ENCODE measurements at places on chromosomes 6 and 20. TPM values are rescaled to one million over a fixed set of nuclear protein-coding genes. Genes with fewer than 3 reads are reported as not detected.
A peak's percentile ranks its signal among the peaks of the same experiment; 100 is the strongest.

DNA sequence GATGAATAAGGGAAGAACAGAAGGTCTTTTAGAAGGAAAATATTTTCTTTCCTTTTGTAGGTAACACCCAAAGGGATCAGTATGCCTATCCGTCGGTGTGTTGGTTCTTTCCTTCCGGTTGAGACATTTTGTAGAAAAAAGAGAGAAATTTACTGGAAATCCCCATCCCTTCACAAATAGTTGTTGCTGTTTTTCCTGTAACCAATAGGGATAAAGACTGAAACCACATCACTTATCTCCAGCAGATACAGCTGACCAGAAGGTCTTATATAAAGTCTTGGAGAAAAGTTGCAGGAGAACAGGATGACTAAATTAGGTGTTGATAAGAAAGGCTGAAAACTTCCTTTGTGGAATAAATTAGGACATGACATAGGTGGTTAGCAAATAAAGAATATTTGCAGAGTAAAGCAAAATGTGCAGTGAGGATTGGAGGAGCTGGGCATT, 14.8 kb upstream of the HLA-DRB1 start:
- H3K4me1 ChIP-seq, result peaks cover 9% of the 10 kb centered on the region
- DNase-seq, result peak; percentile 82
- no peaks in the 10 kb centered on the region for H3K27me3 ChIP-seq
- H3K36me3 ChIP-seq, result no peaks in the 10 kb centered on the region
- H3K4me3 ChIP-seq, result no peak overlapping the region

DNA sequence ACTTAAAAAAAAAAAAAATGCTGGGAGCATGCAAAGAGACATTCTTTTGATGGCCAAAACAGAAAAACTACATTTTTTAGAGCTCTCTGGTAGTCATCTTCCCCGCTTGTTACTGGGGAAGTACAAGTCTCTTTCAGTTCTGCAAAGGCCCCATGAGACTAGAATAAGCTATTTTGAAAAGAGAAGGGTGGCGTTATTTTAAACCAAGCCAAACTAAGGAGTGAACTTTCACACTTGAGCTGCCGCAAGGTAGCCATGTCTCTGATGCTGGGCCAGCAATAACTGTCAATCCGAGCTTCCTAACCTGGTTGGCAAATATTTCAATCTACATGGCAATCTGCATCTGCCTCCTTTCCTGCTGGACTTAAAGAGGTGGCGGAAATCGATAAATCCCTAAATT, 96.7 kb downstream of the L3MBTL3 start:
- no peaks in the 10 kb centered on the region for H3K27me3 ChIP-seq
- DNase-seq, result peak; percentile 54

- H3K4me1 ChIP-seq, result no peaks in the 10 kb centered on the region
- DNase-seq, result no peak
- H3K27ac ChIP-seq, result no peak overlapping the region
- no peaks in the 10 kb centered on the region for H3K27me3 ChIP-seq
- no peak overlapping the region for H3K4me3 ChIP-seq
- no peaks in the 10 kb centered on the region for H3K36me3 ChIP-seq
Measured at GRCh38 chr6:98056955-98057354, 773.9 kb upstream of the MMS22L start.

DNA sequence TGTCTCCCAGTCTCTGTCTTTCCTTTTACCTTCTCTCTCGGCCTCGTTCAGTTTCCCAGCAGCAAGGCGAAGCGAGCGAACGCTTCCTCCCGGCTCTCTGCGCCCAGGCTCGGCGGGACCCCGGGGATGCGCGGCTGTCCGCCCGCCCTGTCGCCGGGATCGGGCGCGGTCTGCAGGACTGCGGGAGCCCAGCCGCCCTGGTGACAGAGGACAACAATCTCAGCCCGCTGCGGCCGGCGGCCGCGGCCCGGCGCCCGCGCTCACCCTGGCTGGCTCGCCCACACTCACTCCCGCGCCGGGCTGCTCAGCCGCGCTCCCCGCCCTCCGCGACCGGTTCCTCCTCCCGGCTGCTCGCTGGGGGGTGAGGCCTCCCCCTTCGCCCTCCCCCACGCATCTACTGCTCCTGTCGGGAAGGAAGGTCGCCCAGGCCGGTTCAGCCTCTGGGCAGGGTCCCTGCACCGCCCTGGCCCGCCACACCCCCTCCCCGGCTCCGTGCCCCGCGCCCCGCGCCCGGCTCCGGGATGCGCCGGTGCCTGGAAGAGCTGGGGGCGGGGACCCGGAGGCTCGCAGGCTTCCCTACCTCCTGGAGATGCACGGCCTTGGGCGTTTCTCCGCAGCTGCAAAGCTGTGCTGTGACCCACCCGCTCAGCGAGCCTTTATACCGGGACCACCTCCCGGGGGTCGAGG, 410 bp downstream of the SYNE1 start:
- H3K4me1 ChIP-seq, result peaks cover 4% of the 10 kb centered on the region
- H3K36me3 ChIP-seq, result no peaks in the 10 kb centered on the region
- no peak for DNase-seq
- no peak overlapping the region for H3K4me3 ChIP-seq
- H3K27me3 ChIP-seq, result peaks cover 13% of the 10 kb centered on the region
- H3K27ac ChIP-seq, result no peak overlapping the region

- peak overlapping the region; percentile 52 for H3K4me3 ChIP-seq
- no peaks in the 10 kb centered on the region for H3K36me3 ChIP-seq
- no peaks in the 10 kb centered on the region for H3K27me3 ChIP-seq
- peaks cover 16% of the 10 kb centered on the region for H3K4me1 ChIP-seq
- DNase-seq, result peak; percentile 41
Measured at GRCh38 chr6:44176762-44177509, 18.3 kb downstream of the CAPN11 start.

- no peak overlapping the region for H3K27ac ChIP-seq
- H3K4me3 ChIP-seq, result no peak overlapping the region
- H3K4me1 ChIP-seq, result no peaks in the 10 kb centered on the region
- H3K36me3 ChIP-seq, result no peaks in the 10 kb centered on the region
- DNase-seq, result no peak
Measured at GRCh38 chr6:112665114-112665513, 318.0 kb downstream of the RFPL4B start.

DNA sequence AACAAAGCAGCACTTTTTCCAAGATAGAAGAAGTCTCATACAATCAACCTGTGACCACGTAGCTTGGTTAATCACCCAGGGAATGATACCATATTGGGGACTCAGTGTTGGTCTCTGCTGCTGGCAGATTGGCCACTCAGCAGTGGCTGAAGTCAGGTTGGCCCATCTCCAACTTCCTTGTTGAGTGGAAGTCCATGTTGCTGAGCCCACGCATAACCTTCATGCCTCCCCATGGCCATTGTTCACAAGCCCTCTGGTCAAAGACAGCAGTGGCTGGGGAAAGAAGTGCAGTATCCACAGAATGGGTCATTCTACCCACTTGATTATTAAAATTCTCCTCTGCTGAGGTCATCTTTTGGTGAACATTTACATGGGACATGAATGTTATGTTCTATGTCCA, 38.5 kb downstream of the PKIB start:
- H3K27me3 ChIP-seq, result no peaks in the 10 kb centered on the region
- no peak for DNase-seq
- no peaks in the 10 kb centered on the region for H3K4me1 ChIP-seq
- no peak overlapping the region for H3K27ac ChIP-seq

- no peak overlapping the region for H3K27ac ChIP-seq
- peaks cover 16% of the 10 kb centered on the region for H3K36me3 ChIP-seq
Measured at GRCh38 chr6:15473174-15473573, 189.7 kb downstream of the DTNBP1 start.

- H3K36me3 ChIP-seq, result no peaks in the 10 kb centered on the region
- H3K4me1 ChIP-seq, result peaks cover 7% of the 10 kb centered on the region
- no peak overlapping the region for H3K27ac ChIP-seq
- no peak overlapping the region for H3K4me3 ChIP-seq
Measured at GRCh38 chr6:108869876-108870275, 21.7 kb downstream of the ARMC2 start.

- H3K36me3 ChIP-seq, result peaks cover 3% of the 10 kb centered on the region
- DNase-seq, result no peak
- no peaks in the 10 kb centered on the region for H3K27me3 ChIP-seq
- peaks cover 8% of the 10 kb centered on the region for H3K4me1 ChIP-seq
- no peak overlapping the region for H3K4me3 ChIP-seq
- H3K27ac ChIP-seq, result no peak overlapping the region
Measured at GRCh38 chr6:28134716-28135115, 7.0 kb upstream of the ZKSCAN8 start.

DNA sequence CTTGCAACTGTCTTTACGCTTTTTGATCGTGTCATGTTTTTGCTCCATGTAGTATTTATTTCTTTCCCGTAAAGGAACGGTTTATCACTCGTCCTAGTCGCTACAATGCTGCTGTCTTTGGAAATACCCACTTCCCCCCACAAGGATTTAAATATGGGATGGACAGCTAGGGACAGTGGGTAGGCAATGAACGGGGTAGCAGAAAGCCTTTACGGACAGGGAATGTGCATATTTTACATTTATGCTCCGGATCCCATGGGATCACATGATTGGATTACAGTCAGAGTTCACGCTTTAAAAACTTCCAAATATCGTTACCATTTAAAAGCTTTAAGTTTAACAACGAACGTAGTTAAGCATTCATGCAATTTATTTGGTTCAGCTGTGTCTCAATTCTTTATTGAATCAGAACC, 1.2 kb downstream of the HIVEP1 start:
- no peaks in the 10 kb centered on the region for H3K27me3 ChIP-seq
- no peak for DNase-seq
- peaks cover 10% of the 10 kb centered on the region for H3K36me3 ChIP-seq
- peaks cover 3% of the 10 kb centered on the region for H3K4me1 ChIP-seq

GRCh38 chr6:142909686-142910085, 35.3 kb downstream of the HIVEP2 start:
- no peaks in the 10 kb centered on the region for H3K36me3 ChIP-seq
- no peak for DNase-seq
- H3K27me3 ChIP-seq, result no peaks in the 10 kb centered on the region
- peaks cover 21% of the 10 kb centered on the region for H3K4me1 ChIP-seq
- no peak overlapping the region for H3K4me3 ChIP-seq

DNA sequence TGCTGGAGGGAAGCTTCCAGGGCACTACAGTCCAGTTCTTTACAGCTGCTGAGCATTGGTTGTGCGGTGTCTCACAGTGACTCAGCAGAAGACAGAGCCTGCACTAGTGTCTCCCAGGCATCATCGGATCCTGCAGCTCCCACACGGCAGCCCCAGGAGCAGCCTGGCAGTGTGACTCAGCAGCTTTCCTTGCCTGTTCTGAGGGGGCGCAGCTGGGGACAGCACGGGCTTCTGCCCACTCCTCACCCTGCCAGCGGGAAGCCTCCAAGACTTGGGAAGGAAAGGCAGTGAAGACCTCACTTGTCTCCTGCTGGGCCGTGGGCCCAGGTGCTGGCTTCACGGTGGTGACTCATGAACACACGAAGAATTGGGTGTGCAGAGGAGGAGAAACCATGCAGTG, 165.4 kb downstream of the SYNDIG1 start:
- no peaks in the 10 kb centered on the region for H3K36me3 ChIP-seq
- H3K4me3 ChIP-seq, result no peak overlapping the region
- H3K4me1 ChIP-seq, result no peaks in the 10 kb centered on the region
- DNase-seq, result no peak

GRCh38 chr6:84469144-84469543, 241.7 kb upstream of the CEP162 start:
- H3K27ac ChIP-seq, result no peak overlapping the region
- no peaks in the 10 kb centered on the region for H3K27me3 ChIP-seq
- no peak for DNase-seq

GRCh38 chr6:170207586-170208181, 83.2 kb downstream of the DLL1 start:
- H3K27ac ChIP-seq, result no peak overlapping the region
- H3K4me1 ChIP-seq, result no peaks in the 10 kb centered on the region
- no peaks in the 10 kb centered on the region for H3K36me3 ChIP-seq
- H3K27me3 ChIP-seq, result no peaks in the 10 kb centered on the region
- DNase-seq, result no peak

DNA sequence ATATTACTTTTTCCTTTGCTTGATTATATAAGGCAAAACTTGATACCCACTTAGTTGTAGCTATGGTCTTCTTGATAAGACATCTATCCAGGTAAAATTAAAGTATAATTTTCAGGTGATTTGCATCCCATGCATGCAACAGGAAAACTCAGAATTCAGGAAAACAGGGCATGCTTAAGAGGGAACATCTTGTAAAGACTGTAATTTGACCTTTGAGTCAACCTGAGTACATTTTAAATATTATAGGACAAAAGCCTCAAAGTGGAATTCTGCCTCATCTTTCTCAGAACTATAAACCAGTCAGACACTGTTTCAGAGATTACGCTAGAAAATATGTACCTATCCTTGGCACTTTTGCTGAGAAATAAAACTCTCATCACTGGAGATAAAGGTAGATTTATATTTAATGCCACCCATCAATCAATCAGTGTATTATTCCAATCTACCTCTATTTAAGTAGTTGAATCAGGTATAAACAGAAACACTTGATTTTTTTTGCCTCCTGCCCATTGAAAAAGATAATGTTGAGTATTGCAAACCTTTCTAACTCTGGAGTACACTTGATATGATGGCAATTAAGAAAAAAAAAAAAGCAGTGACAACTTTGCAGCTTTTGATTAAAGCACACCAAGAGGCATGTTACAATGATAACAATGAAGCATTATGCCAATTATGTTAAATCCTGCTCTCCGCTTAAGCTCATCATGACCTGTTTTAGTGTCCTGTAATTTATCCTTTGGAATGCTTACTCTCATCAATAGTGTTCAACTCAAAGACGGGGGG, 2.8 kb downstream of the CITED2 start:
- no peak for DNase-seq
- H3K27ac ChIP-seq, result no peak overlapping the region
- peak overlapping the region; percentile 93 for H3K4me3 ChIP-seq
- no peaks in the 10 kb centered on the region for H3K36me3 ChIP-seq
- H3K27me3 ChIP-seq, result no peaks in the 10 kb centered on the region

Gene SNAI1
- 0.43 TPM for total RNA-seq

Gene MYCT1
- not detected for total RNA-seq

Gene AGER
- 15.4 TPM for total RNA-seq

Gene TPMT
- total RNA-seq, result 7.9 TPM

Gene RGS17
- not detected for total RNA-seq

Gene BACH2
- total RNA-seq, result 0.28 TPM

Data from GM12878 (cell line).